ENCODE measurements at places on chromosomes 1 and 21.

DNA sequence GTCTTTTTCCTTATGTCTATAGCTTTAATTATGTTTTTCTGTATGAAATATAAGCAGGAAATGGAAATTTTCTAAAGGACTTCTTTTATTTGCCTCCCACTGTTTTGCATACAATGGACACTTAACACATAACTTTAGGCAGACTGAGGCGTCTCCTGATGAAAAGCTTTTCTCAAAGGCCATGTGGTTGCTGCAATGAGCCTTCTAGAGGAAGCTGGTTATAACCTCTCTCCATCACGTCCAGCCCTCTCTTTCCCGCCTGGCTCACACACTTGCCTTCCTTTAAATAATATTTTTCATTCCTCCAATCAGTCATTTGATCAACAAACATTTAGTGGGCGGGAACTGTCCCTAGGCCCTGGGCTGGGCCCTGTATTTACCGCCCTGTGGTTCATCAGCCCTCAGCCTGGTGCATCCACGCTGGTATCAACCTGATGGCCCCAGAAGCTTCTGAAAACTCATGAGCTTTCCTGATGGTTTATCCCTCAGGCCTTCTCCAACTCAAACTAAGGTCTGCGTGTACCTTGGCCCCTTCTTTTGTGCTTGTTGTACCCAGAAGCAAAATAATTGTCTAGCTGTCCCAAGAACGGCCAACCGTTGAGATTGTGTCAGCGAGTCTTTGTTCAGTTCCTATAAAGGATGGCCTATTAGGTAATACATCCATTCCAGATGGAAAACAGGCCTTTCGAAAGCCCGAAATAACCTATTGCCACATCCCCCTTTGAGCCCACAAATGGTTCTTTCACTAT, 75.3 kb upstream of the LYST start:
- DNase-seq: no peak

DNA sequence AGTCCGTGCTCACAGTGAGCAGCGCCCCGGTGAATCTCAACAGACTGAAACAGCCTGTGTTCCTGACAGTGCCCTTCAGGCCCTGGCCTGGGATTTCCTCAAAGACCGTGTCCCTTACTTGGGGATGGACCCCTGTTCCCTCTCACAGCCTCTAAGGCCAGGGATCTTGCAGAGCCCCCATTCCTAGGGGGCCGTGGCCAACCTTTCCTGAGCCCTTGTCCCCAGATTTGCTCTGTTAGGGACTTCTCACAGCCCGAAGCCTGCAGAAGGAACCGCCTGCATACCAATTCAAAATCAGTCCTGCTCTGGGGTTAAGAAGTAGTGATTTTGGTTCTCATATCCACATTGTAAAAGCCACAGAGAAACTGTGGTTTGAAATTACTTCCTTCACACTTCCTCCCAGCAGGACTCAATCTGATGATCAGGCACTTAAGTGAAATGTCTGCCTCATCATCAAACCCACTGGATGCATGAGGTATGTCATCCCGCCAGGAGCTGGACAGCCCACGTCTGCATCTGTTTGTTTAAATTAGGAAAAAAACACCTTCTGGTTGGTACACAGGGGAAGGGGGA, 14.9 kb downstream of the ABCA4 start:
- no peak for DNase-seq

DNA sequence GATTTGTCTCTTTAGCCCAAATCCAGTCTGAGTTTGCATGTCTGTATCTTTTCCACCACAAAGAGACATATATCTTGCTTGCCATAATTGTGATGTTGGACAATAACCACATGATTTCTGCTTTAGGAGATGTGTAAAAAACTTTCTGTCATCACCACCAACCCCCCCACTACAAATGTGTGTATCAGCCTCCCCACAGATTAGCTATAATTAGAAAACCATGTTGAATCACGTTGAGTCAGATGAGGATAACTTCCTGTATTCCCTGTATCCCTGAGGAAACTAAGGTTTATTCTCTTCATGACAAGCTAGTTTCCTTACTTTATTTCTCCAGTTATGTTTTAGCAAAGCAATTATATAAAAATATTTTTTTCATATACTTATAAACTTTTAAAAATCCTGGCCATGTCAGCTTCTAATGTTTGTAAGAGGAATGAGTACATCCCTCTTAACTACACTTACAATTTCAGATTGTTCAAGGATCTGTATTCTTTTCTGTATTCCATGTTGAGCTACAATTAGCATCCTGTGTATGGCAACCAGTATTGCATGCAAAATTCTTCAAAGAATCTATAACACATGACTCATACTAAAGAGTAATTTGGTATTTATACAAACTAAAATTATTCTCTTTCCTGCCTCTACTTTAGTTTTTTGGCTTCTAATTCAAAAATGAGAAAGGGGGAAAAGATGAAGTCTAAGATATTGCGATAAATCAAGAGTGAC, 143.0 kb downstream of the FMN2 start:
- DNase-seq: no peak

DNA sequence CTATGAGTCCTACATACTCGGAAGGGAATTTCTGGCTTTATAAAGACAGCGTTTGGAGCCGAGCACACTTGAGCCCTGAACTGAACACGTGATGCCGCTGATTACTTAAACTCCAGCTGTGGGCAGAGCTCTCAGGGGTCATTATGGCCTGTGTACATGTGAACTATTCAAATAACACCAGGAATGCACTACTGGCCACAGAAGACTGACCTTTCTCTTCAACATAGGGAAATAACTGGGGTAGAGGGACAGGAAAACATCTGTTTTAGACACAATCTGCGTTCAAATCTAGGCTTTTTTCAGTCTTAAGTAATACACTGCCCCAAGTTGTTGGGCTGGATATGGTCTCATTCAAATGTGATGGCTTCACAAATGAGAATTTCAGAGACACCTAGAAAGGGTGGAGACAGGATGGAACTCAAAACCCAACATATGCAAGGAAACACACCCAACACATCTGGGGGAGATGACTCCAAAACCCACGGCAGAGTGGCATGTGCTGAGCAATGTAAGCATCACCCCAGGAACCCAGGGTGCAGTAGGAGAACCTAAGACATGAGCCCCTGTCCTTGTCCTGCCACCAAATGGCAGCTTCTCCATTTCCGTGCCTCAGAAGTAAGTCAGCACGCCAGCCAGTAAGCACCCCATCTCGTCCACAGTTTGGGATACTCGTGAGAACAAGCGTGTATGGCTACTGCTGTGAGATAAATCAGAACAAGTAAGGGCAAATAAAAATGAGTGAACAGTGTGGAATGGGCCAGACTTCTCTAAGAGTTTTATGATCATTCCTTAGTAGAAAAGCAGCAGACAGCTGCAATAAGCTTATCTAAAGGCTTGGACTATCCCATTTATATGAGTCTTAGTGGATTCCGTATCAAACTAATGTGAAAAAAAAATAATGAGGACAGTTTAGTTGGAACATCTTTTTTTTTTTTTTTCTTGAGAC, 24.9 kb downstream of the NID1 start:
- DNase-seq: no peak

- no peak for DNase-seq
These were observed 50.0 kb downstream of the MRPL37 start for GRCh38 chr1:54249819-54250435.

- no peak for DNase-seq
These were observed 514.0 kb upstream of the ADAMTS5 start for GRCh38 chr21:27480841-27481261.

- no peak for DNase-seq
These were observed 79.5 kb upstream of the SLC45A1 start for GRCh38 chr1:8238141-8239038.

GRCh38 chr1:229412056-229412455, 21.8 kb downstream of the ACTA1 start:
- DNase-seq: no peak

DNA sequence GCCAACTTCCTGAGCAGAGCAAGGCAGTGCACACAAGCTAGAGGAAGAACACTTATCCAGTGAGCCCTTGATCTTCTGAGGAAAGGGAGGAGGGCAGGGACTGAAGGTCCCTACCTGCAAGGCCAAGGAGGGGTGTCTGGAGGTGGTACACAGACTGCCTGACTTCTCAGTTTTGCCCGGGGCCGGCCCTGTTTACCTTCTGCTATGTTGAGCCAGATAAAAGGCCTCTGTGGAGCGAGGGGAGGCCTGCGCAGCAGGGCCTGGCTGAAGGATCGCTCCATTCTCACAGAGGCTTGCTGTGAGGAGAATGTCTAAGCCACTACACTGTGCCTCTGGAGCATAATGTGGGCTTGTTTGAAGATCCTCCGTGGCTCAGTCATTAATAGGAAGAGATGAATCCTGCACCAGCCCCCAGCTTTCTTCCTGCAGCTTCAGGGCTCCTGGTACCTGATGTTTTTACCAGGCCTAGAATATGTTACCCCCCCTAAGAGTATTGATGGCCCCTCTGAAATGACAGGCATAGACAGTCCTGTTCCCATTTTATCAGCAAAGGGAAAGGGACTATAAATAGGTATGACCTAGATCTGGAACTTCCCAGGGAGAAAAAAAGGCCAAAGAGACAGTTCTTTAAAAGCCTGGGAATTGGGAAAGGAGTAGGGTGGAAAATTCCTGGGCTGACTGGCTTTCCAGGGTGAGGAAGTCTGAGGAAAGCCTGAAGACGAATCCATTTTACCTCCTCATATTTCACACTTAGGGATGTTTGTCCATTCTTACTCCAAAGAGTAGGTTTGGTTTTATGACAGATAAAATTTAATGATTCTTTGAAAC, 4.7 kb downstream of the POGK start:
- no peak for DNase-seq
